Caki2 (cell line): ENCODE measurements at places on chromosomes 2 and 18. TPM values are rescaled to one million over a fixed set of nuclear protein-coding genes. Genes with fewer than 3 reads are reported as not detected.

DNA sequence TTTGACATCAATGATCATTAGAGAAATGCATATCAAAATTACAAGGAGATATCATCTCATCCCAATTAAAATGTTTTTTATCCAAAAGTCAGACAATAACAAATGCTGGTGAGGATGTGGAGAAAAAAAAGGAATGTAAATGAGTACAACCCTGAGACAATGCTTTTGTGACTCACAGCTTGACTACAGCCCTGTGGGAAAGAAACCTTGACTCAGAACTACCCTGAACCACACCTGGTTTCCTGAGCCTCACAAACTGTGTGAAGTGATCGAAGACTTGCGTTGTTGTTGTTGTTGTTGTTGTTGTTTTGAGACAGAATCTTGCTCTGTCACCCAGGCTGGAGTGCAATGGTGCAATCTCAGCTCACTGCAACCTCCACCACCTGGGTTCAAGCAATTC is 266.6 kb upstream of the MYT1L start:
- DNase-seq, result no peak

DNA sequence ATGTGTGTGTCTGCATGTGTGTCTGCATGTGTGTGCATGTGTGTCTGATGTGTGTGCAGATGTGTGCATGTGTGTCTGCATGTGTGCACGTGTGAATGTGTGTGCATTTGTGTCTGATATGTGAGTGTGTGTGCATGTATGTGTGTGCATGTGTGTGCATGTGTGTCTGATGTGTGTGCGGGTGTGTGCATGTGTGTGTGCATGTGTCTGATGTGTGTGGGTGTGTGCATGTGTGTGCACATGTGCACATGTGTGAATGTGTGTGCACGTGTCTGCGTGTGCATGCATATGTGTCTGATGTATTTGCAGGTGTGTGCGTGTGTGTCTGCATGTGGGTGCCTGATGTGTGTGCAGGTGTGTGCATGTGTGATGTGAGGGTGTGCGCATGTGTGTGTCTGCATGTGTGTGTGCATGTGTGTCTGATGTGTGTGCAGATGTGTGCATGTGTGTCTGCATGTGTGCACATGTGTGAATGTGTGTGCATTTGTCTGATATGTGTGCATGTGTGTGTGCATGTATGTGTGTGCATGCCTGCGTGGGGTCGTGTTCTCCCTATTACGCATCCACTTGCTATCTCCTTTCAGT is 470.1 kb upstream of the HS6ST1 start:
- DNase-seq, result no peak

DNA sequence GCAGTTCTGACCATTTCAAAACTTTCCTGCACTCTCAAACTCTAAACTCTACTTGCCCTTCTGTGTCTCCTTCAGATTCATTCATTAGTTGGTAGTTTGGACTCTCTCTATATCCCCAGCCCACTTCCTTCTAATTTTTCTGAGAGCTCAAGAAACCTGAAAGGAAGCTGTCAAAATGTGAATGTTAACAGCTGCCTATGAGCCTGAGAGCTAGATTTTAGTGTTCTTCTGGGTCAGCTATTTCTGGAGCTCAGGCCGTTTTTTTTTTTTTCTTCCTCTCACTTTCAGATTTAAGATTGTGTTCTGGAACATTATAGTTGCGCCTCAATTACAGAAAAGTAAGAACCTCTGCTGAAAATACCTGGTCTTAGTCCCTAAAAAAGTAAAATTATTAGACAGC is 73.1 kb downstream of the RTN4 start:
- no peak for DNase-seq

GRCh38 chr2:178397002-178397605 is 53.9 kb downstream of the PRKRA start:
- DNase-seq, result peak; percentile 14

DNA sequence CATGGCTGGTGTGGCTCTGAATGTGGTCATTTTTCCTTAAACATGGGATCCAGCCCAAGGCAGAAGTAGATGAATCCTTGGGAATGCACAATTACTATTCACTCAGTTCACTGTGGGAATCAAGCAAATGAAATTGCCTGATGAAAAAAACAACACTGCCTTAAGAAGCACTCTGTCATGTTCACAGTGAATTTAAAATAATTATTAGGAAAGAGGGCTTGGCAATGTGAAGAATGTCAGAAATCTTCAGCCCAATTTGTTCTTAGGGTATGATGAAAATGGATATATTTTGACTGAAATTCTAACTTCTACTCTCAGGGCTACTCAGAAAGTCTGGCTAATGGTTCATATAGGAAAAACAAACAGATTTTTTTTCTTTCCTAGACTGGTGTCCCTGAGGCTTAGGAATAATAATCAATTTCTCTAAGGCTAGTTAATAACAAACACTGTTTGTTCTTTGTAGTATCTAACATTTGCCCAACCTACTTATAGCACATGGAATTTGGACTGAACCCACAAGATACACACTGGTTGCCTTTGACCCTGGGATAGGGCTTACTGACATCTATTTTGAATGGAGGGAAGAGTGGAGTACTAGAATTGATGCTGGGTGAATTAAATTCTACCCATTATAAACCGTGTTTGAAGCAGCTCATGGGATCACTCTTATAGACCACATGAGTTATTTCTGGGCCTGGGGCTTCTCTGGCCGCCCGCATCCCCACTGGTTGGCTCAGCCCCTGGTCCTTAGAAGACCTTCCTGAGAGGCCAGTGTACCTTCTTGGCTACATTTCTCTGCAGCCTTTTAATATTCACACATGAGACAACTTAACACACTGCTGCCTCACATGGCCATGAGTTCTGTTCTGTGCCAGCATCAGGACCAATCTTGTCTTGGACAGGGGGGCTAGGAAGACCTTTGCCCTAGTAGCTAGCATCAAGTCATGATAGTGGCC is 8.3 kb upstream of the MRPL33 start:
- DNase-seq, result no peak

- no peak for DNase-seq
Observed at GRCh38 chr18:245282-245847, 22.5 kb downstream of the THOC1 start.

GRCh38 chr2:174571669-174572323 is 25.8 kb downstream of the WIPF1 start:
- no peak for DNase-seq

- DNase-seq, result no peak
Observed at GRCh38 chr2:63124218-63124617, 73.6 kb downstream of the OTX1 start.

GRCh38 chr2:29215073-29215472 is 99.9 kb downstream of the CLIP4 start:
- DNase-seq, result no peak

- no peak for DNase-seq
Observed at GRCh38 chr2:8475349-8476031, 206.4 kb upstream of the ID2 start.

DNA sequence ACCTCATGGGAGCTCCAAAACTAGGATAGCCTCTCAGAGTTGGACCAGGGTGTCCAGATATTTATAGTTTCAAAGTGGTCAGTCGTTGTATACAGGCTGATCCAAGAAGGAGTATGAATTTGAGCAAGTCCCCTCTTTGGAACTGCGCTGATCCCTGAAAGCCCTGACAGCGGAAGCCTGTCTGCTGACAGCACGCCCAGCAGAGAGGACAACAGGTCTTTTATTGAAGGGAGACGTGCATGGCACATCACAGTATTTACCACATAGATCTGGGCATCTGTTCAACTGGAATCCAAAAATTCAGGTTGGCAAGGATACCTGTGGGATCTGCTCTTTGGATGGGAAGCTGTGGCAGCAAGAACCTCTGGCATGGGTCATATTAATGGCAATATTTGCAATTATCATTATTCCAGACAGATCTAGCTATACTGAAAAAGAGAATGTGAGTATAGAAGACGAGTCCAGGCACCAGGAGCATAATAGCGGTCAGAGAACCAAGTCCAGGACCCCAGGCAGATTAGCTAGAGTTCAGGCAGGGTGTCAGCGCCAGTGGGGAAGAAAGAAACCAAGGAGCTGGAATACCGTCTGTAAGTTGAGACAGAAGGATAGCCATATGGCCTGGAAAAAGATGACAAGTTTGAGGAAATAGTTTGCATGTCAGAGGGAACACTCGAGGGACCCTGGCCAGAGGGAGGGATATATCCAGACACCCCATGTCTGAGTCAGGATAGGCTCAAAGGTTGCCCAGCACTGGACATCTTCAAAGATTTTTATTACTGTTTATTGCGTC is 260.4 kb upstream of the FANCL start:
- DNase-seq, result no peak

GRCh38 chr18:55249550-55249949 is 290.3 kb upstream of the CCDC68 start:
- no peak for DNase-seq

- no peak for DNase-seq
Observed at GRCh38 chr2:144801766-144802165, 281.8 kb upstream of the ZEB2 start.

DNA sequence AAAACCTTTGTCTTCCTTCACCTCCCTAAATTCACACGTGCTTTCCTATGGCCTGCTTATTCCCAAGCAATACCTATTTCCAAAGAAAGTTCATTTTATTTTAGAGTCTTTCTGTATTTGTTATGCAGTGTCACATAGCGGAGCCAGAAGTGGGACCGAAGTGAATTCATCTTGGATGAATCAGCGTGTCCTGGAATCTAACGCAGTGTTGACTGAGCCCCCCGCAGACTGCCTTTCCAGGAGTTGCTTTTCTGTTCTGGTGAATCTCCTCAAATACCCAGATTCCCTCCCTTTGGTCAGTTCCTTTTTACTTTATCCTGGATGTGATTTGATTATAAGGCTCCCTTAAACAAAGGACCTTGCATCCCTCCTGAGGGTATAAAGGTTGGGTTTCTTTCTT is 10.8 kb downstream of the ALPP start:
- peak; percentile 4 for DNase-seq

- DNase-seq, result peak; percentile 2
Observed at GRCh38 chr2:166516712-166517303, 22.8 kb upstream of the SCN7A start.

GRCh38 chr2:43059183-43059897 is 167.1 kb downstream of the ZFP36L2 start:
- no peak for DNase-seq

- DNase-seq, result no peak
Observed at GRCh38 chr18:23920054-23920453, 94.5 kb upstream of the TTC39C start.

- no peak for DNase-seq
Observed at GRCh38 chr2:132557694-132558093, 112.3 kb downstream of the LYPD1 start.

DNA sequence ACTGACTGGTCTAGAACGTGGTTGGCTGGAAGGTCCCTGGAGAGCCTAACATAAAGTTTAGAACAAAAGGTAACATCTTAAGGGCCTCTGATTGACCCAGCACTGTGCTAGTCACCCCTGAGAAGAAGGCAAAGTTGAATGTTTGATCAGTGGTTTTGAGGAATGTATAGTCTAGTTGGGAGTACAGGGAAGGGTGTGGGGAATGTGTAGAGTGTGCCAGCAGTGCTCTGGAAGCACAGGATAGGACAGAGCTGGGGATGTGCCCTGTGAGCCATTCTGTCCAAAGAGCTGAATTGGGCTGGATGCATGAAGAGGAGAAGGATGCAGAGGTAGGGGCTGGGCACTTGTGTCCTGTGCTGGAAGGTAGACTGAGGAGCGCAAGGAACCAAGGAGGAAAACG is 41.0 kb upstream of the DOCK10 start:
- no peak for DNase-seq

GRCh38 chr2:135803278-135803677 is 33.7 kb downstream of the LCT start:
- no peak for DNase-seq

GRCh38 chr2:233828546-233829192 is 25.7 kb downstream of the HJURP start:
- DNase-seq, result no peak

ITGB1BP1 gene
- total RNA-seq, result 55.9 and 110 TPM in 2 replicates

RNF181 gene
- 166 and 213 TPM in 2 replicates for total RNA-seq

TANK gene
- total RNA-seq, result 46.8 and 55.1 TPM in 2 replicates

ATF2 gene
- total RNA-seq, result 18.0 and 21.5 TPM in 2 replicates

CHPF gene
- 78.8 and 104 TPM in 2 replicates for total RNA-seq

KDM3A gene
- total RNA-seq, result 28.3 and 37.4 TPM in 2 replicates

CRYGD gene
- not detected in 2 replicates for total RNA-seq

MC4R gene
- not detected in 2 replicates for total RNA-seq

RBM44 gene
- 0.03 TPM in 1 of 2 replicates, not detected in the other for total RNA-seq
